ENCODE measurements at places on chromosomes 6 and 20. TPM values are rescaled to one million over a fixed set of nuclear protein-coding genes. Genes with fewer than 3 reads are reported as not detected.
A peak's percentile ranks its signal among the peaks of the same experiment; 100 is the strongest.

HTR1E gene
- not detected for total RNA-seq

CRISP2 gene
- total RNA-seq = not detected

DNA sequence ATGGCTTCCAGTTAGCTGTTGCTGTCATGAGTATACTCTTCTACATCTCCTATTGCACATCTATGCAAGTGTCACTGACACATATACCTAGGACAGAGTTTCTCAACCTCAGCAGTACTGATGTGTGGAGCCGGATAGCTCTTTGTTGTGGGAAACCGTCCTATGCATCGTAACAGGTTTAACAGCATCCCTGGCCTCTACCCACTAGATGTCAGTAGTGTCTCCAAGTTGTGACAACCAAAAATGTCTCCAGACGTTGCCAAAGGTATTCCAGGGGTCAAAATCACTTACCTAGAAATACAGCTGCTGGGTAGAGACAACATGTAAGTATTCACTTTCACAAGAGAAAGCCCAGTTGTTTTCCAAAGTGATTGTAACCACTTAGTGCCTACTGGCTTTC, 637.6 kb downstream of the RNF144B start:
- DNase-seq = peak; percentile 60

GRCh38 chr6:5747379-5747778, 259.3 kb downstream of the NRN1 start:
- no peak for DNase-seq

GRCh38 chr6:163188746-163189145, 225.8 kb upstream of the QKI start:
- no peak for DNase-seq

DNA sequence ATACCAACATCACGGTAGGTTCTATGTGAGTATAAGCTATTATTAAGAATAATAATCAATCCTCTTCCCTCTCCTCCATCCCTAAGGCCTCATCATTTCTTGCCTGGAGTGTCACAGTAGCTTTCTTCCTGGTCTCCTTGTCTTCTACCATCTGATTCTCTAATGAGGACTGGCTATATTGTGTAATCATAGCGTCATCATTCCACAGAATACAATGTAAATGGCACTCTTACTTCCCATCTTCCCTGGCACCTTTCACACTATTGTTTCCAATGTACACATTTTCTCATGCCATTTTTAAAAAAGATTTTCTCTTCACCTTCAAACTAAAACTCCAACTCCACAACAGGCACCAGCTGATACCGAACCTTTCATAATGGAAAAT, 2.2 kb upstream of the BTN3A2 start:
- DNase-seq = no peak

TTBK1 gene
- total RNA-seq = 0.10 TPM

FOXC1 gene
- 9.1 TPM for total RNA-seq

DNA sequence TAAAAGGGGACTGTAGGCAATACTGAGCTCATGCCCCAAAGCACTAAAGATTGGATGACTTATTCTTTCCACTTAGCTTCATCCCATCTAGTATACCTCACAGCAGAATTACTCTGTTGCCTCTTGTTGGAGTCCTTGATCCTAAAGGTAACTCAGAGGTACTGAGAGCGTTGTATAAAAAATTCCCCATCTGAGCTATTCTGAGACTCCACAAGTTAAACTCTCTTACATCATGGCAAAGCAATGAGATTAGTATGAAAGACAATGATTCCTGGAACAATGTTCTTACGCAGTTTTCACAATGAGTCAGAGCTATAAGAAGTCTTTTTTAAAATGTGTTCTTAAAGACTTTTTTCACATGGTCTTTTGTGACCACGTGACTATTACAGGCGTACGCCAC, 370.1 kb downstream of the ADGRB3 start:
- DNase-seq = no peak

GRCh38 chr6:169112483-169113320, 140.9 kb downstream of the THBS2 start:
- no peak for DNase-seq

GRCh38 chr6:134925800-134926199, 24.1 kb downstream of the ALDH8A1 start:
- no peak for DNase-seq

GRCh38 chr20:63044204-63044600, 37.4 kb upstream of the BHLHE23 start:
- DNase-seq = no peak

DNA sequence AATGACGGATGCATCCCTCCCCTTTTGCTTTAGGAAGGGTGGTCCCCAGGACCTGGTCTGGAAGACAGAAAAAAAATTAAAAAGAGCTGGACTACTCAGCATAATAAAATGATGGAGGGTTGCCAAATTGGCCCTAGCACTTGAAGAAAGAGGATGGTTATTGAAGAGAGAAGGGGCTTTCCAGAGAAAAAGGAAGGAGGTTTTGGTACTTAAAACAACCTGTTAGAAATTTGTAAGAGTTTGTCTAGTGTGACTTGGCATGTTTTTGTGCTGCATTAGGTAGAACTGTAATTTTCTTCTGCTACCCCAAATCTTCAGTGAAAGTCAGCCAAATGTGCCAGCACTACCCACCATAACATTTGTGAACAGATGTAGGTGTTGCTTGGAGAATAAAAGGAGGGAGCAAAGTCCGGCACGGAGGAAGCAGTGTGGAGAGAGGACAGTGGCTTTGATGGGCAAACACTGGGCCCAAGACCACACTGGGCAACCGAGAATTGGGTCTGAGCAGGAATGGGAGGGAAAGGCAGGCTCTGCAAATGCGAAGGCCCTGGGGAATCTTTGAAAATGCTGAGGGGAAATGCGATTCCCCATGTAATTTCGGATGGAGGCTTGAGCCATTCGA, 160.9 kb downstream of the QRSL1 start:
- DNase-seq = no peak

- DNase-seq = peak; percentile 55
Measured at GRCh38 chr6:134317471-134318131, at the start of gene SGK1. Gene SGK1, minus strand, starts transcription at chr6:134318112. Its CDS starts 652 bp downstream, at chr6:134317460.

DNA sequence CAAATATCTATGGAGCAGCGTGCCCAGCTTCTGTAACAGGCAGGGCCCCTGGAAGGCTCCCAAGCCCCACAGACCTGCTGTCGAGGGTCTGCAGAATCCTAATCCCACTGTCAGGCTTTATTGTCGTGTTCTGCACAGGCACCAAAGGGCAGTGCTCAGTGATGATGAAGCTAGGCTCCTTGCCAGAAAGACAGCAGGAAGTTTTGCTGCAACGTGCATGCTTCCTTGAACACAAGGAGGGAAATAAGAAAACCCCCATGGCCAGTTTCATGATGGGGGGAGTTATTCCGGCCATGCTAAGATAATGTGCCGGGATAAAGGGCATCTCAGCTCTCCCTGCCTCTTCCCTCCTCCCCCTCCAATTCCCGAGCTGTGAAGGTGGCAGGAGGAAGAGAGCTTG, 109.4 kb upstream of the KCNG1 start:
- no peak for DNase-seq

COL21A1 gene
- total RNA-seq = 95.0 TPM

DNA sequence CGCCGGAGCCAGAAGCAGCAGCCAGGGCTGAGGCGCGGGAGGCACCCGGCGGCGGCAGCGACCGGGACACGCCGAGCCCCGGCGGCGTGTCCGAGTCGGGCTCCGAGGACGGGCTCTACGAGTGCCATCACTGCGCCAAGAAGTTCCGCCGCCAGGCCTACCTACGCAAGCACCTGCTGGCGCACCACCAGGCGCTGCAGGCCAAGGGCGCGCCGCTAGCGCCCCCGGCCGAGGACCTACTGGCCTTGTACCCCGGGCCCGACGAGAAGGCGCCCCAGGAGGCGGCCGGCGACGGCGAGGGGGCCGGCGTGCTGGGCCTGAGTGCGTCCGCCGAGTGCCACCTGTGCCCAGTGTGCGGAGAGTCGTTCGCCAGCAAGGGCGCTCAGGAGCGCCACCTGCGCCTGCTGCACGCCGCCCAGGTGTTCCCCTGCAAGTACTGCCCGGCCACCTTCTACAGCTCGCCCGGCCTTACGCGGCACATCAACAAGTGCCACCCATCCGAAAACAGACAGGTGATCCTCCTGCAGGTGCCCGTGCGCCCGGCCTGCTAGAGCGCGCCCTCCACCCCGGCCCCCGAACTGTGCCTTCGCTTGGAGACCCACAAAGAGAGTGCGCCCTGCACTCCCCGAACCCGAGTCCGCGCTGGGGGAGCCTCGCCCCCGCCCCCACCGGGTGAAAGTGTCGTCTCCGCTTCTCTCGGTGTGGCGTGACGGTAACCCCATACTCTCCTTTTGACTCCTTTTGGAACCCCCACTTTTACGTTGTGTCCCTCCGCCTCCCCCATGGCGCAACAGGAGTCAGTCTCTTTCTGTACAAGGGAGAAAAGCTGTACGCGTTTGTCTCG, 1.6 kb downstream of the INSM1 start:
- DNase-seq = no peak

GRCh38 chr20:44817143-44817910, 7.0 kb upstream of the RIMS4 start:
- DNase-seq = no peak

CBFA2T2 gene
- total RNA-seq = 16.5 TPM

PRL gene
- not detected for total RNA-seq

- DNase-seq = no peak
Measured at GRCh38 chr6:87487555-87487954, 14.8 kb downstream of the SLC35A1 start.

BCAS1 gene
- 2.4 TPM for total RNA-seq

DNA sequence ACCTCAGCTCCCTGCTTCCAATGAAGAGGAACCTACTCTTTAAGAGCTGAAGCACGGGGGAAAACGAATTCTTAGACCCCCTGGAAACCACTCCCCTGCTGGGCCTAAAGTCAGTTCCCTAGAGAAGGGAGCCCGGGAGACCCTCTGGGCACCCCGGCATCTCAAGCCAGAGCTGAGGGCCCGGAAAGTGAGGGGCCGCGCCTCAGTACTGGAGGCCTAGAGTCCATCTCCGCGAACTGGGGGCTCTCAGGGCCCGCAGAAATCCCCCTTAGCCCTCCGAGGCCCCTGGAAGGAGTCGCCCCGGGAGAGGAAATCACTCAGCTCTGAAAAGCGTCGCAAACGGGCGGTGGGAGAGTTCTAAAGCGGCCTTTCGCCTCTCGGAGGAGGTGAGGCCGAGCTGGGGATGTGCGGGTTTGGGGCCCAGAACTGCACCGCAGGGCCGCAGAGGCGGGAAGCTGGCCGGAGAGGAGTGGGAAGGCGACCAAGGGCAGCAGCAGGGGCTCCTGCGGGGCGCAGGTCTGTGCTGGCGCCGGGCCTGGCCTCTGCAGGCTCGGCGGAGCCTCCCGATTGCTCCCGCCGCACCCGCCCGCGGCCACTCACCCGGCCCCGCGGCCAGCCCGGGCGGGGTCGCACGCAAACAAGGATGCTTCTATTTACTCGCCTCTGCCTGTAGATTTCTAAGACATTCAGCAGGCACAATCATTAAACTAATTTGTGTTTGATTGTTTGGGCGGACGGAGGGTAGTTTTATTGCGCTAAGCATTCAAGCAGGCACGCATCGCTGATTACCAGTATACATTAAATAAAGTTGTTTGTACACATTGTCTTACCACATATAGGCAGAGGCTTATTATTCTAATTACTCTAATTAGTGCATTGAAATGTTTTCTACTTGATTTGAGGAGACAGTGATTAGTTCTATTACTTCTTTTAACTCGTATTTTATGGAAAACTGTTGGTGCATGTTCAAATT, 9.2 kb downstream of the POU3F2 start:
- DNase-seq = no peak

DNA sequence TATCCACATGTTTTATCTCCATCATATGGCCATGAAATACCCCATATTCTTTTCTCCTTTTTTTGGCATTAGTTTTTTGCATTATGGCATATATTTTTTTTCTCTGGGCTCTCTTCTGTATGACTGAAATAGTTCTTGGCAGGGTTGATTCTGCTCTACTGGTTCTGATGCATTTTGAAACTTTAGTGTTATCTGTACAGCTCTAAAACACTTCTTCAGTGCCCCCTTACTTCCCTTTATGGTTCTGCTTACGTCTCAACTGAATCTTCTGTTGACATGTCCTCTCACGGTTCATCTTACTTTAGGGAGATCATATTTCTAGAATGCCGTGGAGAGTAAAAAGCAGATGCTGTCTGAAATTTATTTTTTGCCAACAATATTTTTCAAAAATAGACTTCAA, 23.2 kb upstream of the TXNDC5 start:
- no peak for DNase-seq

- peak; percentile 73 for DNase-seq
Measured at GRCh38 chr6:33197431-33198048, 2.9 kb downstream of the RXRB start.

DNA sequence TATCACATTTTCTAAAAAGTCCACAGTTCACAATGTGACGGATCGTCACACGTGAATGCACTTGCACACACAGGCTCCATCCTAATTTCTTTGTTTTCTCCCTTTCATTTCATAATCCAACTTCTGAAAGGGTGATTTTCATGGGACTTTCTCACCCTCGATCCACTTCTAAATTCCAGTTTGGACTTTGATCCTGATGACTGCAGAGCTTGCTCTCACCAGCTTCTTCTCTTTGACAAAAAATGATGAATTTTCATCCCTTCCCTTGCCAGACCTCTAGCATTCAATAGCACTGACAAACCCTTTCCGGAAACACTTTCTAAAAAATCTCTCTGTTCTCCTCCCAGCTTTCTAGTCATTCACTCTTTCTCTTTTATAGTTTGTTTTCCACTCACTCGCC, 341.2 kb downstream of the SYNE1 start:
- no peak for DNase-seq

DNA sequence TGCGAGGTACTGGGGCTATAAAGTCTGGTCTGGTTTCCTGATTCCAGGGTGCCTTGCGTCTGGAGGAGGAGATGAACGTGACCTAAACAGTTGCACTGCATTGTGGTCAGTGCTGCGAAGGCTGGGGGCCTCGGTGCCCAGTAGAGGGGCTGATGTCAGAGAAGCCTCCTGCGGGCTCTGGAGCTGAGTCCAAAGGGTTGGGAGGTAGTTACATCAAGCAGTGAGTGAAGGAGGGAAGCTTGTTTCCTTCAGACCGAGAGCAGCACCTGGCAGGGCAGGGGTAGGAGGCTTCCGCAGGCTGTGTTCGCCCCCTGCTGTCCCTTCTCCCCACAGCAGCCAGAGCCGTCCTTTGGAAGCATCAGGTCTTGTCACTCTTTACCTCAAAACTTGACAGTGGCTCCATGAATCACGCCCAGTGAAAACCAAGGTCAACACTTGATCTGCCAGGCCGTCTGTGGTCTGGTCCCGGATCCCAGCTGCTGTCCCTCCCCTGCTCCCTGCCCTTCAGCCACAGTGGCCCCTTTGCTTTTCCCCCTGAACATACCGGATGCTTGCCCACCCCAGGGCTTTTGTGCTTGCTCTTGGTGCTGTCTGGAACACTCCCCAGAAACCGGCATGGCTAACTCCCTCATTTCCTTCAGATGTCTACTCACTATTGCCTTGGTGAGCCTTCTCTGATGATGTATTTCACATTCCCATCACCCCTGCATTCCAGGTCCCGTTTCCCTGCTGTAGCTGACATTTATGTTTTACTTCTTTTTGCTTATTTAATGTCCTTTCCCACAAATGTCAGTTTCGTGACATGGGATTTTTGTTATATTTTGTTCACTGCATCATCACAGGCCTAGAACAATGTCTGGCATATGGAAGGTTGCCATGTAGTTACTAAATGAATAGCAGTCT, 7.0 kb downstream of the DYNLRB1 start:
- peak; percentile 67 for DNase-seq

PTPN1 gene
- total RNA-seq = 20.7 TPM

Measured in tongue (tissue), 3 donors.